ENCODE measurements at places on chromosomes 7 and 10. TPM values are rescaled to one million over a fixed set of nuclear protein-coding genes. Genes with fewer than 3 reads are reported as not detected.

BCL7B gene
- total RNA-seq: 105 TPM

- no peak for DNase-seq
These were observed 12.6 kb upstream of the FGFR2 start for GRCh38 chr10:121610798-121611323.

DNA sequence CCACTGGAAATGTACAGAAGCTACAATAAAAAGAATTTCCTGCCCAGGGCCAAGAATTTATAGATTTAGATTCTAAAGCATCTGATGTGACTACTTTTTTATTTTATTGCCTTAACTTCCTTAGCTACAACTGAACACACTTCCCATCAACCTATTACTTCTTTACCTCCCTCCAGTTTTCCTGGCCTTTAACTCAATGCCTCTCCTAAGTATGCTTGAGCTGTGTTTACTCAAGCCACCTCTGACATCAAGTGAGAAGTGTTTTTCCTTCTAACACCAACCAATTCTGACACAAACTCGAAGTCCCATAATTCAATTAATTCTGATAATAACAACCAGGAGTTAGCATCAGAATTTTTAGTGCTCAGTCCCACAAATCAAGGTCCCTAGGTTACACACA is 170.0 kb downstream of the IMMP2L start:
- no peak for DNase-seq

TACC2 gene
- total RNA-seq: 101 TPM

- no peak for DNase-seq
These were observed 279.7 kb downstream of the CCSER2 start for GRCh38 chr10:84608126-84608525.

GRCh38 chr10:129498680-129499079 is 31.6 kb downstream of the MGMT start:
- no peak for DNase-seq

GRCh38 chr10:60681103-60681502 is 97.2 kb upstream of the CDK1 start:
- no peak for DNase-seq

TAS2R5 gene
- total RNA-seq: 4.0 TPM

SRRM3 gene
- 6.8 TPM for total RNA-seq

DNA sequence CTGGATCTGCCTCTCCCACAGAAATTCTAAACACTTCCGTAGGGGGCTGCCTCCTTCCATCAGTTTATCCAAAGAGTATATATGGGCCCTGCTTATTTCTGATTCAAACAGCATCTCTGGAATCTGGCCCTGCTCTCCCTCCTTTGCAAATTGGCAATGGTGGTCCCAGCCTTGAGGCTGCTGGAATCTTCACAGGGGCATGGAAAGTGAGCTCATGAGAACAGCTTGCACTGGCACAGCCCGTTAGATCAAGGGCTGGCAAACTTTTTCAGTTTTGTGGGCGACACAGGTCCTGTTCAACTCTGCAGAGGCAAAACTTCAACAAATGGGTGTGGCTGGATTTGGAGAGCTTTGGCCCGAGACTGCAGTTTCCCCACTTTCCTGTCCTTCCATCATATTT is 526.9 kb downstream of the KCNMA1 start:
- no peak for DNase-seq

TRPV5 gene
- total RNA-seq: not detected

SLC16A12 gene
- 0.09 TPM for total RNA-seq

ABCB4 gene
- total RNA-seq: 1.1 TPM

DENND2A gene
- 4.0 TPM for total RNA-seq

- DNase-seq: no peak
These were observed 987.9 kb downstream of the KCNMA1 start for GRCh38 chr10:76649723-76650127.

CALHM3 gene
- 0.51 TPM for total RNA-seq

DNA sequence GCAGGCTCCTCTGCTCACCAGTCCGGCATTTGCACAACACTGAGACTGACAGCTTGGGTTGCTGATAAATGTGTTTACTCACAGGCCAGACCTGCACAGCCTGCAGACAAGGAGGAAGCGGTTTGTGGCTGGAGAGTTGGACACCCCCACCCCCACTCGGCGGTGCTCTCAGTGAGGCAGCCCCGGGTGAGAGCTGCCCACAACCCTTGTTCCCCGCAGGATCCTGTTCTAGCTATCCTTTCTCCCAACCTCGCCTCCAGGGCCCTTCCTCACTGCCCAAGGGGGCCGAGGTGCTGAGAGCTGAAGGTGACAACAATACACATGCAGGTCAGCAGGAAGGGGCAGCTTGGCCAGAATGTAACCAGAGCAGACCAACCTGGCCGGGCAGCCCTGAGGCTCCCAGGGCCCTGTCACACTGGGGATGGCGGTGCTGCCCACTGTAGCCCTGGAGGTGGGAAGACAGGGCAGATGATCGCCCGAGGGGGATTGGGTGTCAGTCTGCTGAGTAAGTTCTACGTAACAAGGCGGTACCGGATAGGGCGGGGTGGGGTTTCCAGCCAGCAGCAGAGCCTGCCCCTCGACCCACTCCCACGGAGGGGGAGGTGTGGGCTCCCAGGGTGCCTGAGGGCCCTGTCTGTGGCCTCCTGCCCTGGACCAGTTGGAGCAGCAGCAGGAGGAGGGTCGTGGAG is 2.1 kb upstream of the ADAM8 start:
- DNase-seq: peak; percentile 69

DNA sequence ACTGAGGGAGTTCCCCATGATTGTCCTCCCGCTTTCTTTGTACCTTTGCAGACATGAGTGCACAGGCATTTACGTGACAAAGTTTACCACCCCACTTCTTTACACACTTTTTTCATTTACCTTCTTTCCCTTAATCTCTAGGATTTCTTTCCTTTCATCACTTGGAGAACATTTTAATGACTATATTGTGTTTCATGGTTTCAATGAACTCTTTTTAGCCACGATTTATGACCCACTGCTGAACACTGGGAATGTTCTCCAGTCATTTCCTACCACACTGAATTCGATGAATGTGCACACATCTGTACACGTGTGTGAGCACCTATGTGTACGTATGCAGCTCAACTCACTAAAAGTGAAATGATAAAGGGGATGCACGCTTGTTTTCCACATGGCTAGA is 371.7 kb upstream of the IGFBP3 start:
- no peak for DNase-seq

ZPBP gene
- total RNA-seq: 13.6 TPM

- peak; percentile 48 for DNase-seq
These were observed 77.4 kb upstream of the ANLN start for GRCh38 chr7:36312064-36312914.

UCN3 gene
- not detected for total RNA-seq

TAS2R3 gene
- 1.1 TPM for total RNA-seq

GRCh38 chr7:27128776-27129728 is 1.5 kb downstream of the HOXA4 start:
- no peak for DNase-seq

DNA sequence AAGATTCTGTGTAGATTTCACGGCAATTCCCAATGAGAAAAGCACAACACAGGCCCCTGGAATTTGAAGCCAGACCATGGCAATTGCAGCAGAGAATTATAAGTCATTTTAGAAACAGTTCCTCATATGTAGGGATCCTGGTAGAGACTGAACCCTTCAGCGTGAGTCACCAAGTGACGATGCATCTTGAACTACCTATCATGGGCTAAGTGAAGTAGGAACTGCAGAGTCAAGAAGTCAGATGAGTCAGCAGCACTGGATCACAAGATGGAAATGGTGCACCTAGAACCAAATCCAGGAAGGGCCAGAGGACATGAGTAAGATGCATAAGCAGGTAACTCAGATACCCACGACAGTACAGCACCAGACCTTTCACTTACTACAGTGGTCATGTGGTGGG is 140.0 kb upstream of the TPK1 start:
- no peak for DNase-seq

HGF gene
- 7.5 TPM for total RNA-seq

DNA sequence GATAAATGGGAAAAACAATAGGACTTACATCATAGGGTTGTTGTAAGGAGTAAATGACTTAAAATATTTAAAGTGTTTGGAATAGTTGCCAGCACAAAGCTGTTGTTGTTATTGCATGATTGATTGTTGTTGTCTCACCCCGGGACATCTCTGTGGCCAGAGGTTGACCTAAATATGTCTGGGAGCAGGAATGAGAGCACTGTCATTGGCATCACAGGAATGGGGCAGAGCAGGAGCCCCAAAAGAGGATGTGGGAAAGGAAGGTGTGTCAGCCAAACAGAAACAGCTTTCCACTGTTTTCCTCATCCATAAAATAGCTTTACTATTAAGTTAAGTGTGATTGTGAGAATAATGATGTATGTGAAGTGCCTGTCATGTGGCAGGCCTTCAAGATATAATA is 121.6 kb downstream of the TMEM168 start:
- no peak for DNase-seq

DNA sequence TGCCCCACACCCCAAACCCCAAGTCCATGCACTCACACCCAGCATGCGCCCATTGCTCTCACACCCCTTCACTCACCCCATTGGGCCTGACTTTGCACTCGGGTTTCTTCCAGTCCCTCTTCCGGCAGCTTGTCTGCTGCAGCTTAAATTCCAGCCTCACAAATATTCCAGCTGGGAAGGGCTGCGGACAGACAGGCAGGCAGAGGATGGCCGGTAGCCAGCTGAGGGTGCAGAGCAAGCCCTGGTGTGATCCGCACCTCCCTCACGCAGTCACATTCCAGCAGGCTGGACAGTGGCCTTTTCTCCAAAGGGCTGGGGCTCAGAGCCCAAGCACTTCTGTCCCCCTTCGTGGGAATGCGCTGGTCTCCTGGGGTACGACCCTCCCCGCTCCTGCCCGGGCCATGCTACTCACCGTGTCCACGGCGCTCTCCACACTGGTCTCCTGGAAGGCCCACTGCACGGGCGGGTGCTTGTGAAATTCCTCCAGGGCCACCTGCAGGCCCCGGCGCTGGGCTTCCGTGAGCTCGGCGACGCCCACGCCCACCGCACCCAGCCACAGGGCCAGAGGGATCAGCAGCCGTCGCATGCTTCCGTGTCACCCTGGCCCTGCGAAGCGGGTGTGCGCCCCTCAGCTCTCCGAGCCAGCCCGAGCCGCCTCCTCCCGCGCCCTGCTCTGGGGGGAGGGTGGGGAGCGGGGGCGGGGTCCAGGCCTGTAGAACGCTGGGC is 1.2 kb downstream of the RARRES2 start:
- DNase-seq: no peak

- DNase-seq: no peak
These were observed 319.7 kb upstream of the POM121L12 start for GRCh38 chr7:52715701-52716100.

DNA sequence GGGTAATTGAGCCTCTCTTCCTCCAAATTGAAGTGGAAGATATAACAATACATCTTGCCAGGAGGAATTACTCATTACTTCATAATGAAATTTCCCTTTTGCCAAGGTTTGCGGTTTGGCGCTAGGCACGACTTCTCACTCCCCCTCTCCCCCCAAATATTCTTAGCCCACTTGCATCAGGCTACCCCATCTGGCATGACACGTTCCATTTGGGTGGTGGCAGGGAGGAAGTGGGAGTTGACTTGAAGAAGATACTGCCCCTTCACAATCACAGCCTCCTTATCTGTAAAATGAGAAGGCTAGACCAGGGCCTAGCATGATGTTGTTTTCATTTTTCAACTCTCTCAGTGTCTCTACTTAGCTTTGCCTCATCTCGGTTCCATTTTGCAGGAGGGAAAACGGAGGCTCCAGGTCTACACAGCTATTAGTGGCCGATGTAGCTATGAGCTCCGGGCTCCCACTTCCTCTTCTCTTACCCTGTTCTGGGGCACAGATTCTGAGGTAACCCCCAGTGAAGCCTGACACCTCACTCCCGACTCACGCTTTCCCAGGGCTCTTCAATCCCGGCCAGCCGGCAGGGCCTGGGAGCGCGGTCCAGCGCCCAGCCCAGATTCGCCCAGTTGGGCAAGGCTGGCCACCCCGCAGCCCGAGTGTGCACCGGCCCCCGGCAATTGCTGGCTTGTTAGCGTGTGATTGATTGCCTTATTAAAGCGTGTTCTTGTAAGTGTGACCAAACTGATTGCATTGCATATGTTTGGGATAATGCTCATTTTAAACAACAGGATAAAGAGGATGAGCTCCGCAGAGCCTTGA is 6.5 kb downstream of the EVX1 start:
- no peak for DNase-seq

C7orf33 gene
- not detected for total RNA-seq

DNA sequence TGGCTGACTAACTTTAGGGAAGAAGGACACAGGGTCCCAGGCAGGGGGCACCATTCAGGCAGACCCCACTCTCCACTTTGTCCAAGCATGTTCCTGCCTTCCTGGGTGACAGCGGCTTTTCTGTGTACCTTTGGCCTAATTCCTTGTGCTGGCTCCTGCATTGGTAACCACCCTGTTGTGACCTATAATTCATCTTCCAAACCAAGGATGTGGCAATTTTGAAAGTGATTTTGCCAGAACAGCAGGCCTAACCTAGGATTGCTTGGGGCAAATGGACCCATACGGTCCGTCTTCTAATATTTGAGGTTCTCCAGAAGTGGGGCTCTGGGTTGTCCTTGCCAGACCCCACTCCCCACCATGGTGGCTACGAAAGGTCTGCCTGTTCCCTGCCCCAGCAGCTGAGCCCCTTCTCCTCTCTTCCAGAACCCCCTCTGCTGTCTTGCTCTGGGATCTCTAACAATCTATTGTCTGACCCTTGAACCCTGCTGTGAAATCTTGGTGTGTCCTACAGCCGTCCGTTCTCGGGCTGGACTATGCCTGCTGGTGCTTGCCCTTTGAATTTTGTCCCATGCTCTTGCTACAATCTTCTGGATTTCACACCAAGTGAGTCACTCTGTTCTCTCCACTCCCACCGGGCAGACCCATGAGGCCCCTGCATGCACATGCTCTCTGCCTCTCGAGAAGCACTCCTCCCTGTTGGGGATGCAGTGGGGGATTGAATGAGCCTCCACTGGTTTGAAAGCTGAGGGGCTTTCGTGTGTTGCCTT is 316.0 kb downstream of the CXCL12 start:
- no peak for DNase-seq

EMX2 gene
- 1.5 TPM for total RNA-seq

STAG3 gene
- total RNA-seq: 37.6 TPM

- no peak for DNase-seq
These were observed 141.2 kb upstream of the HDAC9 start for GRCh38 chr7:18354108-18355085.

DNA sequence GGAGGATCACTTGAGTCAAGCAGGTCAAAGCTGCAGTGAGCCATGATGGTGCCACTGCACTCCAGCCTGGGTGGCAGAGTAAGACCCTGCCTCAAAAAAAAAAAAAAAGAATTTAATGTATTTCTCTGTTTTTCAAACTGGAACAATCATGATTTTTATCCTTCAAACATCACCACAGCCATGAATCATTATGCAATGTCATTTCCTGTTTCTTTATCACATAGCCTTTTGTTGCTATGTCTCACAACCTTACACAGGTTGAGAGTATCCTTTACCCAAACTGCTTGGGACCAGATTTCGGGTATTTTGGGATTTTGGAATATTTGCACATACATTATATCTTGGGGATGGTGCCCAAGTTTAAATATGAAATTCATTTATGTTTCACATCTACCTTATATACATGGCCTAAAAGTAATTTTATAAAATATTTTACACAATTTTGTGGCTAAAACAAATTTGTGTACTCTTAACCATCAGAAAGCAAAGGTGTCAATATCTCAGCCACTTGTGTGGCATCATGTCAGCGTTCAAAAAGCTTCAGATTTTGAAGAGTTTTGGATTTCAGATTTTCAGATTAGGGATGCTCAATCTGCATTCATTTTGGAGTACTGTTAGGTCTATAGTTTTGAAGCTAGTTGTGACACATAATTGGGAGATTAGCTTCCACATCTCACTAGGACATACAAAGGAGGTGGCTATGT is 8.2 kb downstream of the NT5C3A start:
- DNase-seq: no peak
